ENCODE measurements at places on chromosomes 6 and 20. TPM values are rescaled to one million over a fixed set of nuclear protein-coding genes. Genes with fewer than 3 reads are reported as not detected.

Gene ZBTB9
- total RNA-seq: 2.8 TPM

Gene EPM2A
- total RNA-seq: 4.0 TPM

Gene WFDC12
- total RNA-seq: not detected

Gene HSPA12B
- 2.1 TPM for total RNA-seq

Gene PRDM13
- total RNA-seq: not detected

Gene POM121L2
- 0.03 TPM for total RNA-seq

Gene CST7
- not detected for total RNA-seq

DNA sequence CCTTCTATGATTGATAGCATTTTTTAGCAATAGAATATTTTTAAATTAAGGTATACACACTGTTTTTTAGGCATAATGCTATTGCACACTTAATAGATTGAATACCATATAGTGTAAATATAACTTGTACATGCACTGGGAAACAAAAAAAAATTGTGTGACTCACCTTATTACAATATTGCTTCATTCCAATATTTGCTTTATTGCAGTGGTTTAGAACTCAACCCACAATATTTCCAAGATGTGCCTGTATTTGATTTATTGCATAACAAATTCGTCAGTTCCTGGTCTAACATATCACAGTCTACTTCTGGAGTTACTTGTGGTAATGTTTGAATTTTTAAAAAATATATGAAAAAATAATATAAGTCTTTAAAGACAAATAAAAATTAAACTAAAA lies 41.9 kb upstream of the DEFB112 start:
- DNase-seq: no peak

GRCh38 chr20:47785311-47785853 lies at the start of gene SULF2:
SULF2 (minus strand) TSS chr20:47785481; CDS start chr20:47757363, 28,118 bp downstream.
- no peak for DNase-seq

DNA sequence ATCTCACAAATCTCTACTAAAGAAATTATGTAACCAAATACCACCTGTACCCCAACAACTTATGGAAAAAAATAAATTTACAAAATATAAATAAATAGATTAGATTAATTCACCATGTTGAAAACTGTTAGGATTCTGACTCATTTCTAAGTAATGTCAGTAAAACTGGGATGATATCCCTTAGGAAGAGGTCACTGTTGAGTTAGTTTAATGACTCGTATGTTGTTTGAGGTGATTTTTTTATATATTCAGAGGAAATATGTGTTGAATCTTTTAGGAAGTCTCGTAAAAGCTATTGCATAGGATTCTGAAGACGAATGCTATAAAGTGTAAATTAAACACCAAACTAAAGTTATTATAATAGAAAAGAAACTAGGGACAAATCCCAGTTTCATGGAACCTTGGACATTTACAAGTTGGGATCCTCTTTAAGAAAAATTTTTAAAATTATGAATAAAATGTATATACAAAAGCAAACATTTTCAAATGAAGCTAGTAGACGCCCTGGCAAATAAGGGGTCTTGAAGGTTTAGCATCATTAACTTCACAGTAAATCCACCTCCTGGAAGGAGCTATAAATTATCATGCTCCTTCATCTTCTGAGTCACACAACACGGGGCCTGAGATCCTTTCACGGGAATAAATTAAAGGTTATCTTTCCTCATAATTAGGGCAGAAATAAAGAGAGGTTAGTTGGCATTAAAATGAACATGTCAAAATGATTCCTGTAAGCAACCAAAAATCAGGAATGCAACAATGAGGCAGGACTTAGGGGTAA lies 37.0 kb upstream of the POU3F2 start:
- no peak for DNase-seq

- no peak for DNase-seq
These were observed 97.4 kb downstream of the OR2B2 start for GRCh38 chr6:27814665-27815424.

DNA sequence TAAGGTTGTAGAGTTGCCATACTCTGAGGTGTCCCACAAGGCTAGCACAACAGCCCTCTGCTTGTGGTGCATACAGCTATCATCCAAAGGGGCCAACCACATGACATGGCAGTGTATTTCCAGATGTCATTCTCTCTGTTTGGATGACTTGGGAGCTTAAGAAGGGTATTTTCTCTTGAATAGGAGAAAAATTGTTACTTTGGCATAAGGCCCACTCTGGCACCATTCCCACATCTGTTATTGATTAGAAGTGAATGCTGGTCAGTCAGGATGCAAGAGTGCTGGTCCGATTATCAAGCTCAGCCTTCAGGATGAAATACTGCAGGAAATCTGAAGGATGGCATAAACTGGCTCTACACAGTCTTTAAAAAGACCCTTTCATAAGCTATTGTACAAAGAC lies 83.6 kb upstream of the C20orf144 start:
- DNase-seq: no peak

All from pancreas (tissue), 10 donors.